Fibroblast of skin of back (primary cell): ENCODE measurements at places on chromosomes 4 and X.
A peak's percentile ranks its signal among the peaks of the same experiment; 100 is the strongest.

GRCh38 chr4:141826260-141826659 lies 189.9 kb downstream of the IL15 start:
- no peak for DNase-seq

- DNase-seq, result no peak
Measured at GRCh38 chr4:43496188-43496587, 603.7 kb downstream of the GRXCR1 start.

DNA sequence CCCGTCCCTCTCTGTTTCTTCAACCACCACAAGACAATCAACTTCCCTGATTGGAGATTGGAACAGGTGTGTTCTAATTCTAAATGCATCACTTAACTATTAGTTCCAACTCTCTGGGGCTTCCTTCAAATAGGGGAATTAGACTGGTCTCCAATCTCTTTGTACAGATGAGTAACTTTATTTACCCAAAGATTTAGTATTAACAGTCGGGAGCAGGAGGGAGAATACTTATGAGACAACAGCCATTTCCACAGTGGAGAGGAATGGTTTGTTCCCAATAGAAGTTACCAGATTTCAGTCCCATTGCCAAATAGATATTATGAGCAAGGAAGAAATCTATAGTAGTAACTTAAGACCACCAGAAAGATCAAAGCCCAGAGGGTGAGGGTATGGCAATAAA lies 46.2 kb downstream of the CASK start:
- DNase-seq, result no peak

DNA sequence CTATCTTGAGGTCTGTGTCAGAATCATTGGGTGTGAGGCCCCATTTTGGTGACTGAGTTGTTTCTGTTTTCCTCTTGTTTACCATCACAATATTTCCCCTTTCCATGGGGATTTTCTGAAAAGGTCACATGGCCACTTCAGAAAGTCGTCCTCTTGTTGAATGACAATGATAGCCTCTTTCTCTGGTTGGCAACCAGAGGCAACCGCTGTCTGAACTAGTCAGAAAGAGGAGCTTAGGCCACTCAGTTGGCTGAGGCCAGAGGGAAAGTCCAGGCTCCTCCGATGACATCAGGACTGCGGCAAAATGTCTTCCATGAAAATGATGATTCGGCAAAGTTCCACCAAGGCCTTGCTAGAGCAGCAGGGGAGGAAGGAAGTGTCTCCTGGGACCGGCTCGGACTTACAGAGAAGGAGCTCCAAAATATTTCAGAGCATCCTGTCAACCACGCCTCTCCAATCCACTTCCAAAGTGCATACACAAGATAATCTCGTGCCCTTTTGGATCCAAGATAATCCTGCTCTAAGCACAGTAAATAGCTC lies 19.1 kb upstream of the RBM47 start:
- DNase-seq, result no peak

DNA sequence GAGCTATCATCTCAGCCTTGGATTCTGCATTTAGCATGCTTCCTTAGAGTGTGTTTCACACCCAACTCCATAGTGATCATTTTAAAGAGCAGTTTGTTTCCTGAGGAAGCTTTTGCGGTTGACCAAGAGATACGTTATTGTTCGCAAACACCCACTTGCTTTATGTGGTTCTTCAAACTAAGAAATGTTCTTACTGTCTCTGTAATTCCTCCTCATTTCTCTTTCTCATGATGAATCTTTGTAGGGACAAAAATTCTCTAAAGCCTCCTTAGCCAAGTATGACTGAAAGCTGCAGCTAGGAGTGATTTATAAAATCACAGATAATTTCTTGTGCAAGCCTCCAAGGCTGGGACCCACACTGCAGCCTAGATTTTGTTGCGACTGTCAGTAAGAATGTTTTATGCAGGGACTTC lies 10.0 kb downstream of the TNIP3 start:
- DNase-seq, result no peak

DNA sequence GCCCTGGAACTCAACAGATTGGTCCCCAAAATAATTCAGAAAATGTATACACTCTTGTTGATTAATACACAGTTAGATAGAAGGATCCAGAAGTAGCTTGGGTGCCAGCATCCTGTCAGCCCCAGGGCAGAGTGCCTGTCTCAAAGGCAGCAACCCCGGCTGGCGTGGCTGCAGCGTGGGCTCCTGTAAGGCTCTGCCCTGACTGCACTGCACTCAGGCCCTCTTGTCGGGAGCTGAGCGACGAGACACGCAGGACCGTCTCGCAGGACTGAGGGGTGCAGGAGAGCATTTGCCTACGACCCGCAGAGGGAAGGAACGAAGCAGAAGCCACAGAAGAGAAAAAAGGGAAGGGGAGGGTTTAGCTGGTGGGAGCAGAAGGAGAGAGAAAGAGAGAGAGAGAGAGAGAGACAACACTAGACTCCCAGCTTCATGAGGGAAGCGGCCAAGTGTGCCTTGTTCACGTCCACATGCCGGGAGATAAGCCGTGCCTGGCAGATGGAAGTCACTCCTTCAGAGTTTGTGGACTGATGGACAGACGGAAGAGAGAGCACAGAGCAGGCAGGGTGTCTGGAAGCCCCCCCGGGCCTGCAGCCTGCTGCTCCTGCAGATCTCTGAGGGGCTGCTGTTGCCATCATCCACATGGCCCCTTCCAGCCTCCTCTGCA lies 38.7 kb upstream of the HELT start:
- no peak for DNase-seq

GRCh38 chrX:71052721-71053120 lies 15.4 kb downstream of the SNX12 start:
- DNase-seq, result no peak

DNA sequence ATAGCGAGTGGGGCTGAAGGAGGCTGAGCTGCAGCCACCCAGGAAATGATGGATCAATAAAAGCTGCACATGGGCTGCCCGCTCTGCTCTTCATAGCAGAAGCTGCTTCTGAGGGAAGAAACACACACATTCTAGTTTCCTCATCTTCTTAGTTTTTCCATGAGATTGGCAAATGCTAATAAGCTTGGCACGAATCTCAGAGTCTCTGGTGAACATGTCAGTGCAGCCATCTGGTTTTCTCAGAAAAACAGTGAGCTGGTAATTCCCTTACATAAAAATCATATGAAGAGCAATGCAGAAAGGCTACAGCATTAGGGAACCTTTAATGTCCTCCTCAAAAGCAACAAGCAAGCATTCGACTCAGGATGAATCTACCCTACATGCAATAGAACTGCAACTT lies 69.9 kb downstream of the GATB start:
- no peak for DNase-seq

DNA sequence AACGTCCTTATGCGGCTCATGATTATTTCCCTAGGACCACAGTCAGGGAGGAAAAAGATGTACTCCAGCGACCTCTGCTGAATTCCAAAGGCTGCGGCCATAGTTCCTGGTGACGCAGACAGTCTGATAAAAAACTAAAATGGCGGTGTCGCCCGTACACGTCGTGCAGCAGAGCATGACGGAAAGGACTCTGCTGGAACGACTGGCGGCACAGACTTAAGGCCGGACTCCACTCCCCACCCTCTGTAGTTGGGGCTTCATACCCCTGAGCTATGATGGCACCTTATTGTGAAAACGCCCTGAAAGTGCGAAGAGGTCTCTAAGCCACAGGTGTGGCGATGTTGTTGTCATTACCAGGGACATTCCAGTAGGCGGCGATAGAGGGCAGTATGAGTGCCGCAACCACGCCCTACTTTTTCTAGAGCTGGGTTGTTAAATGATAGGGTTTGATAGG lies 90.0 kb upstream of the EDA2R start:
- DNase-seq, result peak; percentile 75

GRCh38 chr4:81638698-81639097 lies 167.0 kb upstream of the RASGEF1B start:
- no peak for DNase-seq

DNA sequence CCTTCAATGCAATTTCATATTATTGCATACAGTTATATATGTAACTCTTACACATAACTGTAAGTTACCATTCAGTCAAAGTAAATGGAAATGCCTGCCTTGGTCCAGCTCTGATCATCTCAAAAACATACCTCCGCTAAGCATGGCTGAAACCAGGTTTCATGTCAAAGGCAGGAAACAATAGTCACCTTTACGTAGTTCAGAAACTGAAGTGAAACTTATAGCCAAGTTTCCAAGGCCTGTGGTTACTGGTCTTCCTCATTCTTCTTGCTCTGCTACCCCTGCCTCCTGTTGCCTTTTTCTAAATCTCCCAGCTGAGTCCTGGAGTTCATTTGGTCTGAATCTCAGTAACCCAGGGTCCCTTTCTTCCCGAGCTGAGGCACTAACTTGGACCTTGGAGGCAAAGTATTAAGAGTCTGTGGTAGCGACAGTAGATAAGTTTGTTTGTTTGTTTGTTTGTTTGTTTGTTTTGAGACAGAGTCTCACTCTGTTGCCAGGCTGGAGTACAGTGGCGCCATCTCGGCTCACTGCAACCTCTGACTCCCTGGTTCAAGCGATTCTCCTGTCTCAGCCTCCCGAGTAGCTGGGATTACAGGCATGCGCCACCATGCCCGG lies 30.8 kb downstream of the DAPP1 start:
- DNase-seq, result no peak

DNA sequence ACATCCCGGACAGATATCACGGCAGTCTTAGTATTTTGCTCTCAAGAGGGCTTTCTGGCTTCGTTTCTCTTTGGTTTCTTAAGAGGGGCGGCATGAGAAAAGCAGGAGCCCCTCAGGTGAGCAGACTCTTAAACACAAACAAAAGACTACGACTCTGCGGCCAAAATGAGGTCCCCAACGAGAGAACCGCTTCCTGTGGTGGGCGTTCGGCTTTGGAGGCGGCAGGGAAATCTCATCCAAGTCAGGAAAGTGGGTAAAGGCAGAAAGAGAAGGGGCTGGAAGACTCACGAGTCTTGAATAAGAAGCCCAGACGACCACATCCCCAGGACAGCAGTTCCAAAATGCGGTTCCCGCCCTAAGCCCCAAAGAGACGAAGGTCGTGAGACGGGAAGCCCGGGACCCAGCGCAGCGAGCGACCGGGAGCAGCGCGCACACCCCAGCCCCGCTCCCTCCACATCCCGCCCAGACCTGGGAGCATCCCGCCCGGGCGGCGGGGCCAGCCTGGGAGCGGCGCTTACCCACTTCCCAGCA lies 409 bp downstream of the UGDH start:
- no peak for DNase-seq

DNA sequence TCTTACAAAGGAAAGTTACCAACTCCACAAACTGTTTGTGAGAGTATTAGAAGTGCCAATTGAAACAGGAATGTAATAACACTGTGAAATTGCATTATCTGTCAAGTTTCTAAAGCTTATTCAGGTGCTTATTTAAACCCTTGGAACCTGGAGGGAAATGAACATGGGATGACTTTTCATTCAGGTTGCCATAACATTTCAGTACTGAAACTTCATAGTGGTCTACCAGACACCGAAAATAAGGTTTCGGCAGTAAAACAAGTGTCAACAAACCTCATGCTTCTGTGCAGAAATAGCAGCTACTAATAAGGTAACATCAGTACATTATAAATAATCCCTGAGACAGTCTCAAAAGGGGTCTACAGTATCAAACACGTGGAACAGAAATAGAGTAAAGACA lies 890.7 kb upstream of the INTU start:
- no peak for DNase-seq

GRCh38 chr4:112706840-112707207 lies 69.9 kb downstream of the LARP7 start:
- no peak for DNase-seq

- DNase-seq, result no peak
Measured at GRCh38 chr4:55857586-55857985, 4.1 kb downstream of the EXOC1 start.

- peak; percentile 43 for DNase-seq
Measured at GRCh38 chr4:139331185-139331584, 28.9 kb upstream of the NDUFC1 start.

DNA sequence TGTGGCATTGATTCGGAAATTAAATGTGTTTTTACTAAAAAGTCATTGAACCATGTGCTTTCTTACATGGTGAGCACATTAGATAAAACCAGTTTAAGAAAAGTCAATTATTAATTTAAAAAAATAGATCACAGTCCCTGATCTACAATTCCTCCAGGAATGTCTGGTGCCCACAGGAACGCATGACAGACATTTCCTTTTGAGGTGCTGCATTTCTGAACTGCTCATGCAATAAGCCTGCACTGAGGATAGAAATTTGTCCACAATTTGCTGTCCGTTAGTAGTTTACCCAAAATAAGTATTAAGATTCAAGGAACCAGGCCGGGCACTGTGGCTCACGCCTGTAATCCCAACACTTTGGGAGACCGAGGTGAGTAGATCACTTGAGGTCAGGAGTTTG lies 8.2 kb upstream of the ADAMTS3 start:
- no peak for DNase-seq

GRCh38 chr4:108559911-108560310 lies 60.5 kb upstream of the RPL34 start:
- no peak for DNase-seq

DNA sequence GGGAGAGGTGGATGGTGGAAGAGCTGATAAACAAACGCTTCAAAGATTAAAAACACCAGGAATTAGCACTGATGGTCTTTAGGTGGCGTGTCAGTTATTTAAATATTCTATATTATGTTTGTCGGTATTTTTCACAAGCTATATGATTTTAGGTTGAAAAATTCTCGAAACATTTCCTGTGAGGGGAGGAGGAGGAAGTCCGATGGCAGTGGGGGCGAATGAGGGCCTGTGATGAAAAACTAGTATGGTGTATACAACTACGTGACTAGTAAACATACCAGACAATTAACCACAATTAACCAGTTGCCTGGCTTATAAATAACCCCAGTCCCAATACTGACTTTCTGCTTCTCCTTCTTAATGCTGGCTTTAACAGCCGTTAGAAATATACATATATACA lies 595 bp upstream of the NAP1L2 start:
- no peak for DNase-seq

GRCh38 chr4:158758703-158759102 lies 10.1 kb upstream of the FNIP2 start:
- no peak for DNase-seq

GRCh38 chr4:118950224-118950623 lies 61.6 kb downstream of the SYNPO2 start:
- no peak for DNase-seq

DNA sequence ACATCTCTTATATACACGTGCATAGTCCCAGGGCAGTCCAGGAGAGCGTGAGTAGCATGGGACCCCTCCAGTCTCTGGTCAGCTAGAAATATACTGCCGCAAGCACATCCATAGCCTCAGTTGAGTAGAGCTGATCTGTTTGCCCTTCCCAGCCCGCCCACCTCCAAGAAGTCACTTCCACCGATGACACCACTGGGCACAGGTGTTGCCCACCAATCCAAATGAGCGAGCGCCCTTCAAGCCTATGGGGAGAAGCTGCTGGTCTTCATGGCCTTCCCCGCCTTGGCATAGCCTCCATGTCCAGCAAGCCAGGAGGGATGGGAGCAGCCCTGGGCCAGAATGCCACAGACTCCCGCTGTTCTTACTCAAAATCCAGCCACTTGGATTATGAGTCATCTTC lies 10.2 kb downstream of the DUSP9 start:
- DNase-seq, result no peak

DNA sequence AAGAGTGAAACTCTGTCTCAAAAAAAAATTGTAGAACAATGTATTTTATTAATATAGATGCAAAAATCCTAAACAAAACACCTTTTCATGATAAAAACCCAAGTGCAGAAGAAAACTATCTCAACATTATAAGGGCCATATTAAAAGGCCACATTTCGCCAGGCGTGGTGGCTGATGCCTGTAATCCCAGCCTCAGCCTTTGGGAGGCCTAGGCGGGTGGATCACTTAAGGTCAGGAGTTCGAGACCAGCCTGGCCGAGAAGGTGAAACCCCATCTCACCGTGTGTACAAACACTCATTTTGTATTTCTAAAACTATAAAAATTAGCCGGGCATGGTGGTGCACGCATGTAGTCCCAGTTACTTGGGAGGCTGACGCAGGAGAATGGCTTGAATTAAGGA lies 9.9 kb upstream of the FAM193A start:
- no peak for DNase-seq
